Activated CD4-positive, alpha-beta T cell treated with anti-CD3 and anti-CD28 coated beads, Interleukin-2, amount 10 ng/mL, durations not matched to agents 7 days and 5 days (primary cell): ENCODE measurements at places on chromosomes 2 and 18. TPM values are rescaled to one million over a fixed set of nuclear protein-coding genes. Genes with fewer than 3 reads are reported as not detected.

- no peak overlapping the region for H3K27ac ChIP-seq
- H3K27me3 ChIP-seq, result no peaks in the 10 kb centered on the region
- H3K4me1 ChIP-seq, result no peaks in the 10 kb centered on the region
- no peak overlapping the region for H3K4me3 ChIP-seq
- peaks cover 22% of the 10 kb centered on the region for H3K36me3 ChIP-seq
Measured at GRCh38 chr2:178128836-178129630, 16.8 kb downstream of the RBM45 start.

GRCh38 chr2:204796581-204796980 is 251.3 kb downstream of the PARD3B start:
- no peak overlapping the region for H3K4me3 ChIP-seq
- no peak overlapping the region for H3K27ac ChIP-seq
- H3K27me3 ChIP-seq, result peaks cover 12% of the 10 kb centered on the region

- no peak overlapping the region for H3K27ac ChIP-seq
- H3K36me3 ChIP-seq, result peaks cover 2% of the 10 kb centered on the region
- no peaks in the 10 kb centered on the region for H3K27me3 ChIP-seq
- no peak for DNase-seq
- H3K4me1 ChIP-seq, result peaks cover 10% of the 10 kb centered on the region
Measured at GRCh38 chr18:74277296-74277695, 14.5 kb downstream of the CYB5A start.

DNA sequence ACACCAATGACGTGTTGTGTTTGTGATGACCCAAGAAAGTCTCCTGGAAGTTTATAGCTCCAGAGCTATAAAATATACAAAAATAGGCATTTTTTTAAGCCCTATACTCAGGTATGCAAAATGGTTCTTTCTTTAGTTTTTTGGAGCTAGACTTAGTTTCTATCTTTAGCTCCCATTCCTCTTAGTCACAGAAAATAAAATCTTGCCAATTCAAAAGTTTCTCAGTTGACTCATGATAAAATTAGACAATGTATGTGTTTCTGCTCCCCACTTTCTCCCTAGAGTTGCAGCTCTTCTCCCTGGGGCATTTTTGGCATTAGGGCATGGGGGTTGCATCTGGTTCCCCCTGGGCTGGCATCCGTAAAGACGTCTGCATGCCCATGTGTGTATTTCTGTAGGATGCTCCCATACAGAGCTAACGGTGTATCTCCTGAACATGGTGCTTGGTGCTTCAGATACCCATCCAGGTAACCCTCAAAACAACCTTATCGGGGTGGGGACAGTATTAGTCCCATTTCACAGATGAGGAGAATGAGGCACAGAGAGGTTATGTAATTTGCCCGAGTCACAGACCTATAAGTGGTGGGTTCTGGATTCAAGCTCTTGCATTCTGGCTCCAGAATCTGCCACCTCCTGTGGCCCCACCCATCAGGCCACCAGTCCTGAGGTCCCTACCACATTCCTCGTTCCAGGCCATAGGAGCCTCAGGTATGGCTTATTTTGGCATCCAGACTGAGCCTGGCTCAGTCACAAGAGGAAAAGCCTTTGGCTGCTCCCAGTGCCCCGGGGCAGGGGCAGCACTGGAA is 43.1 kb upstream of the ASAP2 start:
- no peaks in the 10 kb centered on the region for H3K4me1 ChIP-seq
- no peaks in the 10 kb centered on the region for H3K27me3 ChIP-seq
- no peak overlapping the region for H3K4me3 ChIP-seq

DNA sequence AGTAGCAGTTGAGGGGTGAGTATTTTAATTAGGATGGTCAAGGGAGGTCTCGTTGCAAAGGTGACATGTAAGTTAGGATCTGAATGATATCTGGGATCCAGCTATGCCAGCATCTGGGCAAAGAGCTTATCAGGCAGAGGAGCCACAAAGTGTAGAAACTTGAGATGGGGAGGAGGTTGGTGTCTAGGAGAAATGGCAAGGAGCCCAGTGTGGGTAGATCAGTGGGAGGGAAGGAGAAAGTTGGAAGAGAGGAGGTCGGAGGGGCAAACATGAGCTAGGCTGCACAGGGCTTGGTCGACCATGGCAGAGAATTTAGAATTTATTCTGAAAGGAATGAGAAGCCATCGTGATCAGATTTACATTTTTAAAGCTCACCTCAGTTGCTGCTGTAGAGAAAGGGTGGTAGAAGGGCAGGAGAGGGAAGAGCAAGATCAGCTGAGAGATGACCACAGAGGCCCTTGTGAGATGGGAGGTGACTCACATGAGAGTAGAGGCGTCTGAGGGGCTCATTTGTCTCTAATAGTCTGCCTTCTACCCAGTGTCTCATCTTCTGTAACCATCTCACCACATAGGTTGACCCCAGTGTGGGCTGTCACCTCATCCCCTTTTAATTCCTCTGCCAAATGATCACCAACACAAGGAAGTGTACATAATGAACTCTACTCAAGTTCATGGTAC is 170.0 kb downstream of the ETAA1 start:
- no peak overlapping the region for H3K27ac ChIP-seq
- DNase-seq, result no peak
- H3K4me3 ChIP-seq, result no peak overlapping the region

DNA sequence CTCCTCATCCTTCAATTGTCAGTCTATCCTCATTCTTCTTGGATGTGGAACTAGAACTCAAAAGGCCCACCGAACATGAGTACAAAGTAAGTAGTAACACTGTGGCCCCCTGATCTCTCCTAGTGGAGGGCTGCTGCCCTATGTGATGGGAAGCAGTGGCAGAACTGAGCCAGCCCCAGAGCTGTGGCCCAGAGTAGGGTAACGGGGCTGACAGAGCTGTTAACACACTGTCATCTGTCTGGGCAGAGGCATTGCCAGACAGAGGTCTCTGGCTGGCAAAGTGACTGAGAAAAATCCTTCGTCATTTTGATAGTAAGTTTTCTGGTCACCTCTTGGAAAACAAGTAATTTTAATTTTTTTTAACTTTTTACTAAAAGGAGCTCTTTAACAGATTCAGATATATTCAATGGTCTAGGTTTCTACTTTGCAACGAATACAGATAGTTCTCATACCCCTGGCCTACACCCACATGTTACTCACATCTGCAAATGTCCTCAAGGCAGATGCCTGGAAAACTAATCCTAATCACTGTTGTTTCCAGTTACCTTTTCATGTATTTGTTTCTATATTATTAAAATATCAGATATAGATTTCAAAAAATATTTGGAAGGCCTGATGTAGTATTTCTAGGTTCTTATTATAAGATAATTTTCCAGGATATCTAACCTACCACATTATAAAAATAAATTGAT is 588.7 kb downstream of the CPS1 start:
- no peak for DNase-seq
- H3K27me3 ChIP-seq, result no peaks in the 10 kb centered on the region
- H3K27ac ChIP-seq, result no peak overlapping the region
- no peaks in the 10 kb centered on the region for H3K36me3 ChIP-seq

- H3K27me3 ChIP-seq, result no peaks in the 10 kb centered on the region
- H3K4me3 ChIP-seq, result no peak overlapping the region
- no peak overlapping the region for H3K27ac ChIP-seq
- DNase-seq, result no peak
Measured at GRCh38 chr2:49861821-49862220, 707.5 kb upstream of the FSHR start.

The CENPA gene
- total RNA-seq, result 53.0 TPM

The SPC25 gene
- total RNA-seq, result 52.2 TPM

The EVX2 gene
- total RNA-seq, result not detected

The POTEJ gene
- total RNA-seq, result not detected

The ARHGAP25 gene
- total RNA-seq, result 97.8 TPM
